Activated naive CD4-positive, alpha-beta T cell (primary cell): ENCODE measurements at places on chromosomes 2 and 18.

GRCh38 chr2:113831161-113831560 lies 58.7 kb upstream of the ACTR3 start:
- no peak for DNase-seq

DNA sequence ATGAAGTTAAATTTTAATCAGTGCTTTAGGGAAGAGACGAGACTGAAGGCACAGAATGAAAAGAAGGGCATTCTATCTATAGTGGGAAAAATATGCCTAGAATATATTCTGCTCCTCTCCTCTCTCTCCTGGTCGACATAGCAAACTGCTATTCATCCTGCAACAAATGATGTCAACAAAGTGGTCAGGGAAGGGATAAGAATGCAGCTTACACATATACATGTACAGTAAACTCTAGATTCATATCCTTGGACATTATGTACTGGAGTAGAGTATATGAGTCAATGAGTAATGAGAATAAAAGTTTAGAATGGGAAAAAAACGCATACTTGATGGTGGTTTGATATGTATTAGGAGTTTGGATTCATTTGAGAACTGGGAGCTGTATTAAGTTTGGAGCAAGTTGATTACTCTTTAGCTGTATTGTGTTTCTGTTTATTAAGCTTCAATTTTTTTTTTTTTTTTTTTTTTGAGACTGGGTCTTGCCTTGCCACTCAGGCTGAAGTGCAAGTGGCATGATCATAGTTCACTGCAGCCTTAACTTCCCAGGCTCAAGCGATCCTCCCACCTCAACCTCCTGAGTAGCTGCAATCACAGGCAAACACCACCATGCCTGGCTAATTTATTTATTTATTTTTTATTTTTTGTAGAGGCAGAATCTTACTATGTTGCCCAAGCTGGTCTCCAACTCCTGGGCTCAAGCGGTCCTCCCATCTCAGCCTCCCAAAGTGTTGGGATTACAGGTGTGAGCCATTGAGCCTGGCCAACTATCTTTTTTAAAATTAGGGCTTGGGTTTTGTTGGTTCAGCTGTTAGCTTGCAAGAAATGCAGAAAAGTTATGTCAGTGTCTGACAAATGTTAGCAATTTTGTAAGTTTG lies 53.8 kb downstream of the STAT1 start:
- DNase-seq = no peak

- DNase-seq = no peak
These were observed 58.9 kb upstream of the CTNNA2 start for GRCh38 chr2:79453918-79454317.

GRCh38 chr2:67465623-67466022 lies 68.5 kb downstream of the ETAA1 start:
- no peak for DNase-seq

- no peak for DNase-seq
These were observed 12.5 kb upstream of the HOXD1 start for GRCh38 chr2:176175709-176176607.

- DNase-seq = no peak
These were observed 49.8 kb downstream of the FAM168B start for GRCh38 chr2:131043199-131044074.

- DNase-seq = no peak
These were observed 679.7 kb downstream of the ZEB2 start for GRCh38 chr2:143840194-143840593.

DNA sequence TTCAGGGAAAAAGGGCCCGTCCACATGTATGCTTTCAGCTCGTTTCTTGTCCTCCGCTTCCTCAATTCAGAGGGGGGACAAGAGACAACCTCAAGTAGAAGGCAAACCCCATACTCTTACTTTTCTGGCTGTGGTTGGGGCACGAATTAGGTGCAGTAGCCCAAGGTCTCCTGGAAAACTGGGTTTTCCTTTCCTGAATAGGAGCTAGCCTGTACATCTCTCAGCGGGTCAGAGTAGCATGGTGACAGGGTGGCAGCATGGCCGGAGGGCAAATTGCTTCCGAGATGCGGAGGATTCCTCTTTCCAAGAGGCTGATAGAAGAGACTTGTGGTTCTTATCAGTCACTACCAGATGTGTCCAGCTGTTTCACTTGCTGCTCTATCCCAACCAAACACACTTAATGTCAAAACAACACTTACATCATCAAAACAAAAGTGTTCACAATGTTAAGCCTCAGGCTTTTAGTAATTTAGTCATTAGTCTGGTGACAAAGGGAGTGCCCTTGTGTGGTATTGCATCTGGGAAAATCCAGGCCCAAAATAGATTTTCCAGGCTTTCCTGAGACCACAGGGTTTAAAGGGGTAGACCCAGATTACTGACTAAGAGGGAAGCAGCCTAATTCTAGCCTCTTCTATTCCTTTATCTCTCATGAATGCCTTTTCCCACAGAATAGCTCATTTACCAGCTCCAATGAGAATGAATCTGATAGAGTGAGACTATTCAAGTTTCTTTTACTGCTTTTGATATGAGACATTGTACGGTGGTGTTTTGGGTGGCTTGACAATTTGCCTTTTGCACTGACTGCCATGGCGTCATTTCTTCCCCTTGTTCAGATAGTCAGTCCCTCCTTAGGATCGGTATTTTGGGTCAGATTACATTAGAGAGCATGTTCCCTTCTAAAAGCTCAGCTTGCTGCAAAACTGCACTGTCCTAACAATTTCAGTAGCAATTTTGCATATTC lies 162.0 kb downstream of the LTBP1 start:
- DNase-seq = no peak

GRCh38 chr2:207041279-207041678 lies 102.0 kb downstream of the CPO start:
- DNase-seq = no peak
